NCI-H345 (cell line): ENCODE measurements at places on chromosomes 2 and 18.
A peak's percentile ranks its signal among the peaks of the same experiment; 100 is the strongest.

DNA sequence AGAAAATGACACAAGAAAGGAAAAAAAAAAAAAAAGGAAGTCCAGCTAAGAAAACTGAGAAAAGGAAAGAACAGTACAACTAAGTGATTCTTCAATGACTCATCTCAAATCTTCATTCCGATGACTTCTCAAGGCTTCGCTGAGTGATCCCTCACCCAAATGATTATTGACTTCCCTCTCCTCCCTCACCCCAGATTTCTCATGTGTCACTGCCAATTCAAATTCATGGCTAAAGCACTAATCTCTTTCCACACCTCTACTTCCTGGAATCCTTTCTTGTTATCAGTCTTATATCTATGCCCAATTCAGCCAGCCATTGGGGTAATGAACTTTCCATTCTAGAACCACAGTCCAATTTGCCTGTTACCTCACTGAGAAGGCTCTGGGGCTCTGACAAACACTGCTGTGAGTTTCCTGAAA, 7.2 kb upstream of the ABCB11 start:
- no peak for DNase-seq

DNA sequence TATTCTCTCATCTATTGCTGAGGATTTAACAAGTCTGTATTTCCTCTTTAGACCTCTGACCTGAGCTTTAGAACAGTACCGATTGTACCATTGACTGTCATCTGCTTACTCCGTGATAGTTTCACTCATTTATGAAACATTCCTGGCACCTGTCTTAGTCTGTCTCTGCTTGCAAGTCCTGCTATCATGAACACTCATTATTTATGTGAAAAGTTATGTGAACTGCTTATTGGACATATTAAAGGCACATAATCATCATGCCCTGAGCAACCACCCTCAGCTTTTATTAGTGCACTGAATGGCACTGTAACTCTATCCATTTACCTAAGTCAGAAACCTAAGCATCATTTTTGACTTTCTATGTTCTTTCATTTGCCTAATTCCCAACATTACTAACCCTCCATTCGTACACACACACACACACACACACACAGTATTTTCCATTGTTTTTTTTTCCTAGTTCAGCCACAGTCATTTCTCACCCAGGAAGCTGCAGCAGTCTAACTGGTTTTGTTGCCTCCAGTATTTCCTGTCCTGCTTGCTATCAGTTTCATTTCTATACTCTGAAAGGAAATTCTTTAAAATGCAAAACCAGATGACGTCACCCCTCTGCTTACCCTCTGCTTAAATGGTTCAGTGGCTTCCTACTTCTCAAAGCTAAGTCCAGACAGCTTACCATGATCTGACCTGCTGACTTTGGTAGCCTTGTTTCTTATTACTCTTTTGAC, 146.1 kb downstream of the HAUS1 start:
- no peak for DNase-seq

DNA sequence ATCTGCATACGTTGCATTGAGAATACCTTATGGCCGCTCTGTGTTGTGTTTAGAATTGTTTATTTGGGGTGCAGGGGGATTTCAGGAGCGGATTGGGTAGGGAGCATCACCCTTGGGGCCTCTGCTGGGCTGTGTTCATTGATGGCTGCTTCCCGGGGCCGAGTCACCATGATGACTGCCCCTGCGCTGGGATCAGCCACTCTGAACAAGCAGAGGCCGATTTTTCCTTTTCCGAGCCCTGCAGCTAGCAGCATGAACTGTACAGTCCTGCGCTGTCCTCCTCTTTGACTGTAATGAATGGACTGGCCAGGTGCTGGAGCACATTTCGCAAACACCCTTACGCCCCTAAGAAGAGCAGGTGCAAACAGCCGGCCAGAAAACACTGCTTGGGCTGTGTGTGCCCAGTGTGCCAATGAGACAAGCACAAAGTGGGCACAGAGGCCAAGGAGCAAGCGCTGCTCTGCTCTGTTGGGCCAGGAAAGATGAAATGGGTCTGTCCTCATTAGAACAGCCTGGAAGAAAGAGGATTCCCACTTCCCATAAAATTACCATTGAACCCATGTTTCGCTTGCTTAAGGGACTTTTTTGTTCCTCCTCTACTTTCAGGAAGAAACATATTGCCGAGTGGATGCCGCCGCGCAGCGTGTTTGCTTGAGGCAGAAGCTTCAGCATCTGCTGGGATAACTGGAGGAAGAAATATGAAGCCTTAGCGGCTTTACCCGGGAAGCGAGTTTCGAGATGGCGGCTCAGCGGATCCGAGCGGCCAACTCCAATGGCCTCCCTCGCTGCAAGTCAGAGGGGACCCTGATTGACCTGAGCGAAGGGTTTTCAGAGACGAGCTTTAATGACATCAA, 82.7 kb downstream of the SH3BP4 start:
- DNase-seq = no peak

DNA sequence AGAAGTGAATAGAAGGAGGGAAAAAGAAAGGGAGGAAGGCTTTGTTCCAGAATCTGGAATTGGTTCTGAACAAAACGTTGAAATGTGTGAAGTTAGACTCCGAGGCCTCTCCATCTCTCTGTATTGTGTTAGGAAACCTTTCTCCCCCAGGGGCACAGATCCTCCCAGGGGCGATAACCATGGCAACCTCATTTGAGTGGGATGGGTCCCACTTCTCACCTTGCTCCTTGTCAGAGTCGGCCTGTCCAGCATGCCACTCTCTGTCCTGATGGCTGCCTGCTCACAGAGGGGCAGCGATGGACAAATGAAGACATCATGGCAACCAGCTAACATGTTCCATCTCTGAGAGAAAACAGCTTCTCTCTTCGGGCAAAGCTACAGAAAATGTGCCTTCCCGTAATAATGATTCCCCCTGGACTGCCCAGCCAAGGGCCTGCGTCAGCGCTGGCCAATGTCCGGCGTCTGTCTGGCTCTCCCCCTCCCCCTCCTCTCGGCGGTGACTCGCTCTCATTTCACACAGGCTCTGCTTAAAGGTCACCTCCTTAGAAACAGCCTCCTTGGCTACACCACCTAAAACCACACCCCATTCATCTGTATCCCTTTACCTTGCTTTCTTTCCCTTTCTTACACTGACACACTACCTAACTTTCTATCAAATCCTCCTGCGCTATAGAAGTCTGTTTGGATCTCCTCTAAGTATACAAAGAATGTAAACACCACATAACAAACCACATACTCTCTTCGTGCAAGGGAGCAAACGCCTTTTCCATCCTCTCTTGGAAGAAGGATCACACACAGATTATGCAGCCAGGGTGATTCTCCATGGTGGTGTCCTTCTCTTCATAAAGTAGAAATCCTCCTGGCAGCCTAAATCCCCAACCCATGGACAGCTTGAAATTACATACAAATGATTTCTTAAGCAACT, 32.1 kb upstream of the TTC39C start:
- DNase-seq = no peak

DNA sequence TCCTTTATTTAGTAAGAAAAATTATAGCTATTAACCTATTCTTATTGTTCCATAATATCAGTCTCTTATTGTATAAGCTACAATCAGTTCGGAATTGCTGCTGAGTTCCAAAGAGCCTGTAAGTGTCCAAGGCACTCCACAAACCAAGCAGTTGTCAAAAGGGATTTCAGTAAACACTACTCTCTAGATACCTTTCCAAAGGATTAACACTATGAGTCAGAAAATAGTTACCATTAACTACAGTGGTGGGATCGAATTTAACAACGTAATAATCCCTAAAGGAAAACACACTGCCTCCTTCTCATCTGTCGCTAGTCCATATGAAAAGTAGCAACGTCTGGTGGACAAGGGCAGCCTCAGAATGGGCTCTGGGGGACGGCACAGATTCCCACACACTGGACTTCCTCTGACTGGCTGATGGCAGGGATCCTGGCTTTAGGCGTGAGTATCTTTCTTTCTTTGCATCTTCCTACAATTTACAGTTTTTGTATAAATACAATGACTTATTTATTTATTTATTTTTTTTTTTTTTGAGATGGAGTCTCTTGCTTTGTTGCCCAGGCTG, 8.8 kb downstream of the TGFBRAP1 start:
- DNase-seq = no peak

GRCh38 chr2:102166189-102166845, 20.5 kb upstream of the IL1RL2 start:
- peak; percentile 7 for DNase-seq

DNA sequence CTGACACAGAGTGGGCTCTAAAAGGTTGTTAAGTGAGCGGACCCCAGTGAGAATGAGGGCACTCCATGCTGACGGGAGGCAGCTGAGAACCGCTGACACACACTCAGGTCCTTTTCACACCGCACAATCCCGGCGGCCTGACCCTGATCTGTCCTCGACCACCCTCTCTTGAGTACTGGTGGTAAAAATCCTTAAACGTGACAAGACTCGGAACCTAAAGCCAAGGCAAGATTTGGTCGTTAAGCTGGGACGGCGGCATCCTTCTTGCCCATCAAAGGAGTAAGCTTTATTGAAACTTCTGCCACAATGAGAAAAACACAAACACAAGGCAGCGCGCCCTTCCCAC, 569 bp downstream of the TMX3 start:
- DNase-seq = peak; percentile 42

DNA sequence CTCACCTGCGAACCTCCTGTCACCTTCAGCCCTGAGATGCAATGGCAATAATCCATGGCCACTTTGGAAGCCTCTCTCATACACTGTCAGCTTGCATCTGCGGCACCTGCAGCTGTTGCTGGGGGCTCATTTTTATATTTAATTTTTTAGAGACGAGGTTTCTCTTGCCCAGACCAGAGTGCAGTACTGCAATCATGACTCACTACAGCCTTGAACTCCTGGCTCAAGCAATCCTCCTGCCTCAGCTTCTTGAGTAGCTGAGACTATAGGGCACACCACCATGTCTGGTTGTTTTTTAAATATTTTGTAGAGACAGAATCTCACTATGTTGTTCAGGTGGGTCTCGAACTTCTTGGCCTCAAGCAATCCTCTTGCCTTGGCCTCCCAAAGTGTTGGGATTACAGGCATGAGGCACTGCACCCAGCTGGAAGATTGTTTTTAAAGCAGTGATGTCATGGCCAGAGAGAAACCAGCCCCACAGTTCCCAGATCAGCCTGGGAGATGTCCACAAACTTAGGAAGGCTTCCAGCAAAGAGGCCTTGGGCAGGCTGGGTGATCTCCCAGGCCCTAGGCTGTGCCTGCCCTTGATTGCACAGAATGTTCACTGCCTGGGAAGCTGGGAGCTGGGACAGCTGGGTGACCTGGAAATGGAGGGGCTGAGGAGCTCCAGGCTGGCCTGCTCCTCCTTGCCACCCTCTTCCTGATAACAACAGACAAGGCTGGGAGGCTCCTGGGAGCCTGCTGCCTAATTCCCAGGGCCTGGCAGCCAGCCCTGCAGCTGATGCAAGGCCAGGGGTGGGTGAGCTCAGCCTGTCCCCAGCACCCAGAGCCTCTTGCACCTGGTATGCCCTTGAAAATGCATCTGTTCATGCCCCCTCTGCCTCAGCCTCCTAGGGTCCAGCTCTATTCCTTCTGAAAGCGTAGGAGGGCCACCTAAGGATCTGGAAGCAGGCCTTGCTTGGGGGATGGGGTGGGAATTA, 27.1 kb downstream of the SH2D6 start:
- DNase-seq = peak; percentile 21

- DNase-seq = no peak
Observed at GRCh38 chr18:13877157-13877556, 38.2 kb downstream of the MC2R start.

- no peak for DNase-seq
Observed at GRCh38 chr18:49572611-49573345, 10.9 kb downstream of the LIPG start.

DNA sequence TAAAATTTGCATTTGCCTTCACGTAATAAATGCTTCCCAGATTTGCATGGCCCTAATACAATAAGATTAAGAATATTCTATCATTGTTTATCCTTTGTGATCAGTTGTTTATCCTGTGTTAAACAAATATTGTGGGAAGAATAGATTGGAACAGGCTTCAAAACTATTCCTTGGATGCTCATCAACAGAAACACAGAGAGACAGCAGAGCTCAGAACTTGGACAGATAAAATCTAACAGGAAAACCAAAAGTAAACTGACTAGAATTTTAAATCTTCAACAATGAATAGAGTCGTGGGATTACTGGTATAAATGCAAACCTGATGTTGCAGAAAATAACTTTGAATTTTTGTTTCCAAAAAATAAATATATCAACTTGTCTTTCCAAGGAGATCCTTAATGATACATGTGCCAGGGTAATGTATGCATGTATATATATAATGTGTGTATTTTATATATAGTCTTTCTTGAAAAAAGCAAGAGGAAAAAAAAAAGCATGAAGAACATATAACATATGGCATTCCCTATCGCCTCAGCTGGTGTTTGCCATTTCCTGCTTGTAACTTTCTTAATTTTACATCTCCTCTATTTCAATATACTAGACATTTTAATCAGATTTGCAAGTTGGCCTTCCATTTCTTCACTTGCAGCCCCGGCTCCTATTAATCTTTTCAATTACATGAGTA, 59.9 kb upstream of the TANK start:
- DNase-seq = no peak

DNA sequence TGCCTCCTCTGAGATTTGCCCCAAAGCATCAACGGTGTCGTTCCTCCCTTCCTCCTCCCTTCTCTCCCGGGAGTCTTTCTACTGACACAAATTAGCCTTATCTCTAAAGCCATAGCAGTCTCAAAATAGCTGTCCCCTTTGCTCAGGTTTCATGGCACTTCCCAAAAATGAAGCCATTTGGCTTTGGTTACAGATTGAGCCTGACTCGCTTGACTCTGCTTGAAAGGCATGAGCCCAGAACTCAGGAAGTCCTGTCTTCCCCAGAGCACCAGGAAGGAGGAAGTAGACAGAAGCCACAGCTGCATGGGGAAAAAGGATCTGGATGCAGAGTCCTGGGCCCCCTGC, 234.4 kb upstream of the RGPD4 start:
- no peak for DNase-seq

DNA sequence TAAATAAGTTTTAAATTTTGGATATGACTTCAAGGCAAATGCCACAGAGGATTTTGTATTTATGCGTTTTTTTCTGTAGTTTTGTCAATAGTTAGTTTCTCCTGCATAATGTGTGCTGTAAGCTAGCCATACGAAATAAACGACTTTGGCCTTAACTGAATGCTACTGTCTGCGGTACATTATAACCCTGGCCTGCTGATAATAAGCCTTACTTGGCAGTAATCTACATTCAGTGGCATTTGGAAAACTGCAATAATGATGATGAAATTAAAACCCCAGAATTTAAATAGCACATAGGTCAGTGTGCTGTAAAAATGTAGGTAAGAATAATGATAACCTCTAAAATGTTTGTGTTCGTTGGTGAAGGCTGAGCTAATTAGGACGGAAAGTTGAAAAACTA, 88.8 kb downstream of the LRP1B start:
- DNase-seq = no peak

GRCh38 chr18:49276680-49277079, 183.8 kb downstream of the DYM start:
- DNase-seq = no peak

DNA sequence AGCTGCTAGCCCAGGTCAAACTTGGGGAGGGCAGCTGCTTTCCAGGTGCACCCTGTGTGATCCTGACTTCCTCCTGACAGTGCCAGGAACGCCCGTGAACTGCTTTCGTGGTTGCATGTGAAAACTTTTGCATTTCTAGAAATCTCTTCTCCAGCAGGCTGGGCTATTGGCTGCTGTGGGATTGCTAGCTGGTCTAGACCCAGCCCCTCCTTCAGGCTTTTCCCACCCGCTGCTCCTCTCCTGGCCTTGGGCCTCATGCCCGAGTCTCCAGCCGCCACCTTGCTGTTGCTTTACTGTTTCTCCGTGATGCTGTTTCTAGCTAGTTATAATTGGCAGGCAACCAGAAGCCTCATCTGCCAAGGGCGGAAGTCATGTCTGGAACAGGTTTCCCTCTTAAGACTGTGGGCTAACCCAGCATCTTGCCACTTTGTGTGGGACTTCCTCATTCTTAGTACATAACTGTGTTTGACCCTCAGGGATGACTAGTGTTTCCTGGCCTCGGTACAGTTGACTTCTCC, 27.0 kb upstream of the MGAT4A start:
- no peak for DNase-seq
